ENCODE measurements at places on chromosomes 16 and 17. TPM values are rescaled to one million over a fixed set of nuclear protein-coding genes. Genes with fewer than 3 reads are reported as not detected.

KCNH6 gene
- total RNA-seq, result 0.03 TPM

DNA sequence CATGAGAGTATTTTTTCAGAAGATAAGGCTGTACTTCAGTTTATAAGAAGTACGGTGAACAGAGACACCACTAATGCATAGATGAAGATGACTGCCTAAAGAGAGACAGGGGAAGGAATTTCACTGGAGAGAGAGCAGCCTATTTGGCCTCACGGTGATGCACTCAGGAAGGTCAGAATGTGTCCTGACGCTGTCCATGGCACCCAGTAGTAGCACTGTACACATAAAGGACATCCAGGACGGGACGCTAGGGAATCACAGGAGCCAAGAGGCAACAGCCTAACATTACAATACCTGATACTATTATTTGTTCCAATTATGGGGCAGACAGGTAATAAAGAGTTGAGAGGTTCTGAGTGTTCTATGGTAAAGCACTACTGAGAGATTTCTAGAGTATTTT lies 24.9 kb upstream of the LRRC37A start:
- no peaks in the 10 kb centered on the region for H3K36me3 ChIP-seq
- H3K4me1 ChIP-seq, result no peaks in the 10 kb centered on the region
- no peak overlapping the region for H3K4me3 ChIP-seq
- H3K27ac ChIP-seq, result no peak overlapping the region

GRCh38 chr16:88962478-88963152 lies 14.4 kb downstream of the CBFA2T3 start:
- H3K4me1 ChIP-seq, result no peaks in the 10 kb centered on the region
- DNase-seq, result no peak
- no peak overlapping the region for H3K4me3 ChIP-seq
- no peaks in the 10 kb centered on the region for H3K27me3 ChIP-seq

KRTAP9-8 gene
- not detected for total RNA-seq

- H3K4me3 ChIP-seq, result no peak overlapping the region
- H3K27me3 ChIP-seq, result no peaks in the 10 kb centered on the region
- no peaks in the 10 kb centered on the region for H3K4me1 ChIP-seq
- H3K36me3 ChIP-seq, result peaks cover 39% of the 10 kb centered on the region
- DNase-seq, result no peak
Measured at GRCh38 chr17:12097326-12097725, 76.6 kb downstream of the MAP2K4 start.

DNA sequence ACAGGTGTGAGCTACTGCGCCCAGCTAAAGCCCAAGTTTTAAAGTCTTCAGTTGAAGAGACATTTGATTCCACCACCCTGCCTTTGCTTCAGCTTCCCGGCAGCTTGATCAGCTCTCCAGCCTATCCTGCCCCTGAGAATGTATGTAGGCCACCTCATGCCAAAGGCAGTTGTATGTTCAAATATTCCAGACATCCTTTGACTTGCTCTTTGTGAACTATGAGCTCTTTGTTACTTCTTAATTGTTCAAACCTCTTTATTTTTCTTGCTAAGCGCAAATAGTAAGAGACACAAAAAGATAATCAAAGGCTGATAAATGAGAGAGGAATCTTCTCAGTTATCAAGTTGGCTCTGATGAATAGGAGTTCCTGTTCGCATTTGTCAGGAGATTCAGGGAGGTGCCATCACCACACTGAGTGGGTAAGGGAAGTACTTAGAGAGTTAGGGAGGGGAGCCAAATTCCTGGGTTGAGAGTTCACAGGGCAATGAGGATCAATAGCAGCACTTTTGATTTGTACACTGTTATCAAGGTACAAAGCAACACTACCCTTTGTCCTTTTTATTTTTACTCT lies 32.0 kb upstream of the SUPT4H1 start:
- H3K4me1 ChIP-seq, result peaks cover 5% of the 10 kb centered on the region
- H3K36me3 ChIP-seq, result no peaks in the 10 kb centered on the region
- H3K4me3 ChIP-seq, result no peak overlapping the region
- DNase-seq, result no peak
- H3K27me3 ChIP-seq, result no peaks in the 10 kb centered on the region
